ENCODE measurements at places on chromosomes 7 and 10.

GRCh38 chr7:46071076-46071475 lies 150.0 kb upstream of the IGFBP3 start:
- no peak for DNase-seq

- no peak for DNase-seq
Measured at GRCh38 chr10:128884496-128885072, 582.5 kb upstream of the MGMT start.

DNA sequence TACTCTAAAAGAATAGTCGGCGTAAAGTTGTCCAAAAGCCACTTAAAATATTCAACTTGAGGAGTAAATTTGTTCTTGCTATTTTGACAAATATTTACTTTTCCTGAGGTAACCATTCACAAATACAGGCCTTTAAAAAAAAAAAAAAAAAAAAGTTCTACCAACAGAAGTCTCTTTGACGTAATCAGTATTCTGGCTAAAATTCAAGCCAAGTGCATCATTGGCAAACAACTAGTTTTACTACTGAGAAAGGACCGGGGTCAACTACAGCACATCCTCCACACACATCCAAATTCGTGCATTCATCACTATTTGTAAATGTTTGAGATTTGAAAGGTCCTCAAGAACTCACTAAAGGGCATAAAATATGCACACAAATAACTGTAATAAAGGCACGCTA lies 2.0 kb downstream of the OAT start:
- no peak for DNase-seq

DNA sequence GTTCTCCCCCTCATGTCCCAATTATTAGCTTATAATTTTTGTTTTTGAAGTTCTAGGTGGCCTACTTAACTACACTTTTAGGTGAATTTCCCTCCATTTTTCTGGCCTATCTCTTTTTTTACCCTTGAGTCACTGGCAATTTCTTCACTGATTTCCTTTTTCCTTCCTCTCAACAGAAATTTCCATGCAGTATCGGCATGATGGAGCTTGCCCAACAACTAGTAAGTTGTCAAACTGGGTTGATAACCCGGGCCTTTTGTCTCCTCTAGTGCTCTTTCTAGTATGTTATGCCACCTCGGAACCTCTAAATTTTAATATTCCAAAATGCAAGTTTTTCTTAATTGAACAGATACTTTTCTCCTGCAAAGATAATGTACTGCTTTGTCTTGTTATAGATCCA lies 147.1 kb downstream of the MLLT10 start:
- DNase-seq: no peak

- DNase-seq: no peak
Measured at GRCh38 chr10:77016278-77016815, 621.3 kb downstream of the KCNMA1 start.

DNA sequence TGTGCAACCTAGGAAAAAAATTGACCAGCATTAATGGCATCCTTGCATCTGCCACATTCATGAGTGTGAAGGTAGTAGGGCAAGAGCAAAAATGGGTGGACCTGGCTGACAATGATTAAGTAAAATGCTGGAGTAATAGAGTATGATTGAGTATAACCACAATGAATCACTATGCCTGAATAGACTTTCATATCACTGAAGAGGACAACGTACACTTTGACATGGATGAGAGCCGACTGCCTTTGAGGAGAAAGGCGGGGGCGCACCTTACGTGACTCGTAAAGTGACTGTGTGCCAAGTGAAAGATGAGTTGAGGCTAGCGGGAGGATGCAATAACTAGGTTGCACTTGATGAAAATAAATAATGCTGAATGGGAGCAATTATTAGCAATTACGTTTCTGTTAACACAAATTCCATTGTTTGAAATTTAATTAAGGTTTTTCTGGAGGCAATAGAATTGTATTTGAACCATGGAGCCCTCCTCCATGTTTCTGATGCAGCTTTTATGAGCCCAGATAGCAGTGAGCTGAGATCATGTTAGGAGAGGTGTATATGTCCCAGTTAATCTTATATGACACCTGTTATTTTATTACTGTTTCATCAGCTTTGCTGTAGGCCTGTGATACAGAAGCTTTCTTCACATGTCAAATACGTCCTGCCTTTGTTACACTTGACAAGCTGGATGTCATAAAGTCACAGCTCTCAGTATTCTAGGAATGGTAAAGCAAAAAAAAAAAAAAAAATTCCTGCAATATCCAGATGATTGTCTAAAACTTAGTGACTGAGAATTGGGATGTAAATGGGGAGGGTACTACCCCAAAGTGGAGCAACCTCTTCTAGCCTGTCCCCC lies 596.5 kb downstream of the NXPH1 start:
- DNase-seq: no peak

GRCh38 chr10:99654390-99655175 lies 4.7 kb upstream of the ENTPD7 start:
- no peak for DNase-seq

DNA sequence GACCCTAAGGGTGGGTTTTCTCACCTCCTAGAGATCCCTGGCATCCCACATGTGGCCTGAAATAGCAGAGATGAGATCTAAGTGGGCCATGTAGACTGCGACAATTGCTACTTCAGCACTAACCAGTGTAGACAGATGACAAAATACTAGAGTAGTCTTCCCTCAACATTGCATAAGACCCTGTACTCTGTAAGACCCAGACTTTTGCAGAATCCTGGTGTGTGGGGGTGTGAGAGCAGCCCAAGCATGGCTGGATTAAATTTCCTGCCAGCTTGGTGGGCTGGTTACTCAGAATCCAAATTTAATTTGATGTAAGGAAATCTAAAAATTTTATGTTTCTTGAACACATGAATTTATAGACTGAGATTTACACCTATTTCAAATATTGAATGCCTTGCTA lies 88.3 kb downstream of the ZNF365 start:
- DNase-seq: no peak

- no peak for DNase-seq
Measured at GRCh38 chr7:19290968-19291367, 145.7 kb upstream of the FERD3L start.

DNA sequence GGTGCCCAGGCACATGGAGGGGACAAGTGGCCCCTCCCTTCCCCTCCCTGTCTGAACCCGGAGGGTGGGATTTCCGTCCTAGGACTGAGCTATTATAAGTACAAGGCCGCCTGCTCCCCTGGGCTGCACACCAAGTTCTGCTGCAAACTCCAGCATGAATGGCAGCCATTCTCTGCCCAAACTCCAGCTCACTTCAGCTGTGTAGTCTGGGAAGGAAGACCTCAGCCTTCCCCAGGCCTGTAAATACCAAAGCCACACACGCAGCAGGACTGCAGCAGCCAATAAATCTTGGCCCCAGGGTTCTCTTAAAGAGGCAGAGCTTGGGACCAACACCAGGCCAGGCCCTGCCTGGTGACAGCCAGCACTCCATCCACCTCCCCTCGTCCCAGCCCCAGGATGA lies 291.3 kb upstream of the ZMIZ1 start:
- DNase-seq: no peak

- DNase-seq: no peak
Measured at GRCh38 chr10:17146892-17147291, 17.3 kb upstream of the CUBN start.

GRCh38 chr10:129564923-129565322 lies 97.9 kb downstream of the MGMT start:
- no peak for DNase-seq

- no peak for DNase-seq
Measured at GRCh38 chr7:87882151-87882937, 6.1 kb downstream of the DBF4 start.

DNA sequence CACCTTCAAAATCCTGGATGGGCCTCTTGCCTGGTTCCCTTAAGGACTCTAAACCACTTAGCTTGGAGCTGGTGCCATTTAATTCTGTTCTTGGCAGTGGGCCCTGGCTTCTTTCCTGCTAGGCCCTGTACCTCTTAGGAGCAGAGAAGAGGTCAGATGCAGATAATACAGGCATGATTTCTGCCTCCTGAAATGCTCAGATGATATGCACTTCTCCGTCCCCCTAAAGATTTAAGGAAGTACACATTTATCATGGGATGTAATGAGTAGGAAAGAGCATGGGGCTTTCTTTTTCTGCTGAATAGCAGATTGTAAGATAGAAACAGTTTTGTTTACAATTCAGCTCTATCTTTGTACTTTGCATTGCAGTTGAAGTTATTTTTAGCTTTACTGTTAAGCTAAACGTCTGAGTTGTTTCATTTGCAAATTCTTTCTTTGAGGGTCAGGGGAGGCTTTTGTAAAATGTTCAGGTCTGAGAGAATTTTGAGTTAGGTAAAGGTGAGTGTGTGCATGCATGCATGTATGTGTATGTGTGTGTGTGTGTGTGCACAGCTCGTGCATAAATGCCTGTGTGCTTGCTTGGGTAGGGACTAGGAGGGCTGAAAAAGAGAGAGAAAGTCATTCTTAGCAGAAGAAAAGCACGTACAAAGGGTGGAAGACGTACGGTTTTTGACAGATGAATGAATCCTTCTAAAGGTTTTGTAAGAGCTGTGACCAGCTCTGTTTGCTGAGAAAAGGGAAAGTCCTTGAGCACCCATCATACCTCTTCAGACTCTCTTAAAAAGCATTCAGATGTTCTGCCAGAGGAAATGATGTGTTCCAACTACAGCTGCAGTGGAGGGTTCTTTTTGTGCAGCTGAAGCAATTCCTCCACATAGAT lies 364.2 kb downstream of the AUTS2 start:
- DNase-seq: no peak

DNA sequence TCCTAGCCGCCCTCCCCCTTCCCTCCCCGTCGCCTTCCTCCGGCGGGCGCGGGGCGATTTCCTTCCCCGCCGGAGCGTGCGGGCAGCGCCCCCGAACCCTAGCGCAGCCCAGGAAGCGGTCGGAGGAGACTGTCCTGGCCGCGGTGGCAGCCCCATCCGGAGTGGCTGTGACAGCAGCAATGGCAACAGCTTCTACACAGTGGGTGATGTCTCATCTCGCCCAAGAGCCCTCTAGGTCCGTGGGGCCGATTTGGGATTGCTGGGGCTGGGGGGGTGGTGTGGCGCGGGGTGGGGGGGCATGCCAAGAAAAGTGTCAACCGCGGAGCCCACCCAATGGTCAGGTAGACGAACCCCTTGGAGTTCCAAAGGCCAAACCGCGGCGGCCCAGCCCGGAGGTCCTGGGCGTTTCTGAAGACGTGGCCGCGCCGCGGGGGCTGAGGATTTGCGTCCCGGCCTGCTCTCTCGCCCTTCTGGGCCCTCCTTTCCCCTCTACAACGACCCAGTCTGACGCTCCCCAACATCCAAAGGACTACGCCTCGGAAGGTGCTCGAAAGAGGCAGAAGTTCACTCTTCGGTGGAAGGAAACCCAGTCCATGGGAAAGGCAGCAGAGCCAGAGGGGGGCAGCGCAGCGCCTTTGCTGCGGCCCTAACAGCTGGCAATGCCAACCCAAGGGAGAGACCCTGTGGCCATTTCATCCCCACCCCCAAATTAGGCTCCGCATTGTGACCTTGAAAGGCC lies 603 bp upstream of the TWIST1 start:
- no peak for DNase-seq

GRCh38 chr10:79401015-79401921 lies 44.2 kb downstream of the ZCCHC24 start:
- DNase-seq: no peak

- no peak for DNase-seq
Measured at GRCh38 chr7:77651575-77652162, 44.6 kb upstream of the RSBN1L start.

DNA sequence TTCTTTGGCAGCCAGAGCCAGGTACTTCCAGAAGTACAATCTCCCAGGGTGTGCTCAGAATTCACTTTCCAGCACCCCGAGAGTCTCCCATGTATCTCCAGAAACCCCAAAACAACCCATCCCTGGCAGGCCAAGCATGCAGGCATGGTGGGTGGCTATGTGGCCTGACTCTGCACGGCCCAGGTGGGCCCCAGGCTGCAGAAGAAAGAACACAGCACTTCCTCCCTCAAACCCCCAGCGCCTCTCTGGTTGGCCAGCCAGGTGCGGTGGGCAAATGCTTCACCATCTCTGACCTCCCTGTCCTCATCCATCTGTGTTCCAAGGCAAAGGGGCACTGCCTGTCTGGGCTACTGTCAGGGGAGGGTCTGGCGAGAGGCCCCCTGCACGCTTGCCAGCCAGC lies 100.3 kb downstream of the MKI67 start:
- DNase-seq: no peak

- DNase-seq: no peak
Measured at GRCh38 chr7:7585241-7585928, 18.7 kb downstream of the MIOS start.

- DNase-seq: no peak
Measured at GRCh38 chr10:103763374-103764202, 91.8 kb downstream of the SH3PXD2A start.

DNA sequence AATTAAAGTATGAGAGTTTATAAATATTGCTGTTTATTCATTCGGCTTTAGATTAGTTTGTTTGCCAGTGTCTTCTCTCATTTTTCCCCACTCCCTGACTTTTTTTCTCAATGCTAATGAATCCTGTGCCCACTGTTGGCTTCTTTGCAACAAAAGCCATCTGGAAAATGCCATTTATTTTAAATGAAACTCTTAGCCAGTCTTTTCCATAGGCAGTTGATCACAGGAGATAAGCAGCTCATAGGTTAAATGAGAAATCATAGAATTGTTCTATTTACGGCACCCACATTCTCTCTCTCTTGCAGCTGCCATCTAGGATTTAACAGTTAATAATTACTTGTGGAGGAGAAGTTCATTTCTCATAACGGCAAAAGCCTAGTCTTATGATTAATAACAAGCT lies 249.3 kb upstream of the POM121L12 start:
- no peak for DNase-seq

DNA sequence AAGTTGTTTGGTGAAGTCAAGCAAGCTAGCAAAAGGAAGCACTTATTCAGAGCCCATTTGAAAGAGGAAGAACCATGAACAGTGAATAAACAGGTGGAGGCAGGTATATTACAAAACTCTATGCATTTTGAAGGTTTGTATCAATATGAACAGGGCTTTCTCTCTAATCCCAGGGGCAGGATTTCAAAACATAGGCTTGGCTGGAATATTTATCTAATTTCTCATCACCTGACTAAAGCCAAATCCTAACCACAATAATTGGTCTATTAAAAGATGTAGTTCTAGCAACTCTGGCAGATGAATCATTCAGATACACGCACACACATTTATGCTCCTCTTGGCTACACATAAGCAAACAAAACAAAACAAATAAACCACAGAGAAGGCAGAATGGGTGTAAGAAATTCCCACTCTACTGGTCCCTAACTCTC lies 554.4 kb downstream of the INHBA start:
- DNase-seq: no peak

DNA sequence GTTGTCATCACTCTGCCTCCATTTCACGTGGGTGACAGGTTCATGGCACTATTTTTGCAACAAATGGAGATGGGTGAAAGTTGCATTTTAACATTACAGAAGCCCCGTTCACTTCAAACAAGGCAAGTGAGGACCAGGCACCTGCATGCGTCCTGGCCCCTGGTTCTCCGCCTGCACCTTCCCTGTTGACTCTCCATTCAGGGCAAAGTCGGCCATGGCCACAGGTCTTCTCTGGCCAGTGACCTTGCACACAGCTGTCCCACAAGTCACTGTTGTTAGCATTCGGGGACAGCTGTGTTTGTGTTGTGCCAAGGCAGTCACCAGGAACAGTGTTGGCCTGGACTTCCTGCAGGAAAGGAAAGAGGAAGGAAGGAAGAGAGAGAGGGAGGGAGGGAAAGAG lies 554.9 kb downstream of the TCERG1L start:
- DNase-seq: no peak

- DNase-seq: no peak
Measured at GRCh38 chr7:77674878-77675277, 21.4 kb upstream of the RSBN1L start.

- no peak for DNase-seq
Measured at GRCh38 chr10:35347121-35347562, 10.8 kb downstream of the CCNY start.

Measured in activated naive CD8-positive, alpha-beta T cell treated with anti-CD3 and anti-CD28 coated beads for 36 hours (primary cell).